Activated T-cell treated with anti-CD3 and anti-CD28 coated beads for 24 hours (primary cell): ENCODE measurements at places on chromosomes 3 and 15.
A peak's percentile ranks its signal among the peaks of the same experiment; 100 is the strongest.

- DNase-seq, result no peak
Observed at GRCh38 chr15:58222679-58223078, 84.5 kb downstream of the AQP9 start.

GRCh38 chr15:60592371-60593169, 113.6 kb upstream of the ICE2 start:
- peak; percentile 73 for DNase-seq

DNA sequence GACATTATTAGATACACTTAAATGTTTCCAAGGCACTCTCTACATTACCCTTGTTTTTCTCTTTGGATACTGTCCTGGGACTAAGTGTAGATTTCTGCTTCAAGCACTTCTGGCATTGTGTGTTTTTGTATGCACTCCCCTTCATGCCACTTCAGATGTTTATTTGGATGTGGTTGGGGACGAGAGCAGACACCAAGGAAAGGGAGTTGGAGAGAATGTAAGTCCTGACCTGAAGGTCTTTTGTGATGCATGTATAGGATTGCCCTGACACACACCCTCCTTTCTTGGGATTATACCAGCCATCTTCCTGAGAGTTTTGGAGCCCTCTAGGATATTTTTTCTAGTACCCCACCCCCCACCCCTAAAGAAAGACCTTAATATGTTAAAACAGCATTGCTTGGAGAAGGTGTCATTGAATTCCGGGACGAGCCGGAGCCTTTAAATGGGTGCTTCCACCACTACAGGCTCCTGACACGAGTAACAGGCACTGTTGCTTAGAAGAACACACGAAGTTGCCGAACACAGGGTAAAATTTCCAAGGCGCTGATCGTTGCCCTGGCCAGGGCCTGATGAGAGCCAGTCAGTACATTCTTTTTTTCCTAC, 22.7 kb downstream of the PSMD6 start:
- no peak for DNase-seq

- no peak for DNase-seq
Observed at GRCh38 chr3:168531116-168531515, 435.4 kb upstream of the GOLIM4 start.

GRCh38 chr3:158912621-158913020, 110.8 kb downstream of the MFSD1 start:
- no peak for DNase-seq
